ENCODE measurements at places on chromosomes 13 and 19.

- DNase-seq, result no peak
Measured at GRCh38 chr19:40778706-40779284, 748 bp downstream of the RAB4B start.

GRCh38 chr13:61277586-61278276 lies 137.9 kb downstream of the PCDH20 start:
- no peak for DNase-seq

DNA sequence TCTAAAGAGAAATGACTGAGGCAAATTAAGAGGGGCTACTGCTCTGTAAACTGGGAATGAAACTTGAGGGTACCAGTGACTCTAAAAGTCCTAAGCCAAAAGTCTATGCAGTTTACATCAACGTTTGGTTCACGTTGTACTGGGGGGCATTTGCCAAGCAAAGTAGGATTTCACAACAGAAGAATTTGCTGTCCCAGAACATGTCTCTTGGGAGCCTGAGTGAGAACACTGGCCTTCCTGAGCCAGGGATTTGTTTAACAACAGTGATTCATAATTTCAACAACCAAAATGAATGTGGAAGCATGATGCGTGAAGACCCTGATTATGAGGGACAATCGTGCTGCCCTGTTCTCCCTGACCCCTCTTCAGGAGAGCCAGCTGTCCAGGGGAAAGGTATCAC lies 178.0 kb downstream of the OXGR1 start:
- DNase-seq, result peak; percentile 55

DNA sequence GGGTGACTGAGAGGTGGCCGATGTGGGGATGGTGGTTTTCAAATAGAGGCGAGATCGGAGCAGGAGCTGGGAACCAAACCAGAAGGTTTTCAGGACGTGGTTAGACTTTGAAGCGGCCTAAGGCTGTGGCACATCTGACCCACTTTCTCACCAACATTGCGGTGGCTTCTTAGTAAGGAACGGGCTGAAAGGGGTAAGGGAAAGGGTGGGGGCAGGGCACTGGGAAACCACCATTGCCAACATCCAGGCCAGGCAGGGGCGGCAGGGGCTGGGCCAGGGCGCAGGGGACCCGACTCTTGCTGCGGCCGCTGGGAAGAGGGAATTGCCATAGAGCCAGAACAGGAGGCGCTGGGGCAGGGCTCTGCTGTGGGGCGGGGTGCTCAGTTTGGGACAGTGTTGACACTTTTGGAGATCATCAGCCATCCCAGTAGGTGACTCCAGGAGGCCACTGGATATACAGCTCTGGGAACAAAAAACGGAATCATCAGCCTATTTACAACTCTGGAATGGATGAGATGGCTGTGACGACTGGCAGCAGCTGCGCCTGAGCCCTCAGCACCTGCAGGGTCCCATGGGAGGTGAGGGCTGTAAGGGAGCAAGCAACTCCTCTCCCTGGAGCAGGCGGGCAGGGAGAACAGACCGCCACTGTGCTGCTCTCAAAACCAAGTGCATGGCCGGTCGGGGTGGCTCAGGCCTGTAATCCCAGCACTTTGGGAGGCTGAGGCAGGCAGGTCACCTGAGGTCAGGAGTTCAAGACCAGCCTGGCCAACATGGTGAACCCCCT lies 52.2 kb downstream of the IRS2 start:
- DNase-seq, result no peak

DNA sequence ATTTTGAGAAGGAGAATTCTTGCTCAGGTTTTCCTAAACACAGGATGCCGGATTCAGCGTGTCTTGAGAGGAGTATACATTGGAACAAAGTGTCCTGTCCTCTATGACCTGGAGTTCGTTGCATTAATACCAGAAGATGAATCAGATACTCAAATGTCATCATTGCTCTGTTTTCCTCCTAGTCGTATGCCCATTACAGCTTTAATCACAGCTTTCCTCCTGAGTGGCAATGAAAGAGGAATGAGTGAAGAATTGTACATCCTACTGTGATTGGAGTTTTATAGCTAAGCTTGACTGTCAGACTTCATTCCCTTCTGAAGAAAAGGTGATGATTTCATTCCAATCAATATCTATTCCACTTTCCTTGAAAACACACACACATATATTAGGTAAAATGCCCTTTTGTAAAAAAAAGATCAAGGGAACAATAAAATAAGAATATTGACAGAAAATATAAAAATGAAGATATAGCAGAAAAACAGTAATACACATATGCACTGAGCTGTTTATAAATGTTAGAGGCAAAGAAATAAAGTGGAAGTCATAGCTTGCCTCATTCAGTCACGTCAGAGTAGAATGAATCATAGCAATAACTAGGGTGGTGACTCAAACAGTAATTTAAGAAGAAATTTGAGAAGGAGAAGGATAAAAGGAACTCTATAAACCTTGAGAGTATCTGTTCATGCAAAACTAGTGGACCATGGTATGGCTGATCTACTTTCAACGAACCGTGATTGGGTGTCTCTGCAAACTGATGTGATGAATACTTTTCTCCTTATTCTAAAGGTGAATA lies 501.5 kb downstream of the SUCLA2 start:
- DNase-seq, result peak; percentile 82

- peak; percentile 67 for DNase-seq
Measured at GRCh38 chr19:32691952-32692726, 518 bp downstream of the NUDT19 start.

DNA sequence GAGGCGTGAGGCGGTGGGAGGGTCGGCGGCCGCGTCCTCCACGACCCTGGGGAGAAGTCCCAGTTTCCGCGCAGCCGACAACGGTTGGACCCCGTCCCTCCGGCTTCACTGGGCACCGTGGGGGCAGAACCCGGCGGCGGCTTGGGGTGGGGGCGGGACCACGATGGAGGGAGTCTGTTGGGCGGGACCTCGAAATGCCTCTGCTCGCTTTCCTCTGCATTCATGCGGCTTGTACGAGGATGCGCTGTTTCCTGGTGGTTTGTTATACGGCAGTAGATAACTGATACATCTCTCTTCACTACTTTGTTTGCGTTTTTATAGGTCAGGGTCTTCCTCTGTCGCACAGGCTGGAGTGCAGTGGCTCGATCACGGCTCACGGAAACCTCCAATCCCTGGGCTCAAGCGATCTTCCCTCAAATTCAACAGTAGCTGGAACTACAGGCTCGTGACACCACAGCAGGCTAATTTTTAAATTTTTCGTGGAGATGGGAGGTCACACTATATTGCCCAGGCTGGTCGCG lies 24.6 kb upstream of the ZNF846 start:
- no peak for DNase-seq

DNA sequence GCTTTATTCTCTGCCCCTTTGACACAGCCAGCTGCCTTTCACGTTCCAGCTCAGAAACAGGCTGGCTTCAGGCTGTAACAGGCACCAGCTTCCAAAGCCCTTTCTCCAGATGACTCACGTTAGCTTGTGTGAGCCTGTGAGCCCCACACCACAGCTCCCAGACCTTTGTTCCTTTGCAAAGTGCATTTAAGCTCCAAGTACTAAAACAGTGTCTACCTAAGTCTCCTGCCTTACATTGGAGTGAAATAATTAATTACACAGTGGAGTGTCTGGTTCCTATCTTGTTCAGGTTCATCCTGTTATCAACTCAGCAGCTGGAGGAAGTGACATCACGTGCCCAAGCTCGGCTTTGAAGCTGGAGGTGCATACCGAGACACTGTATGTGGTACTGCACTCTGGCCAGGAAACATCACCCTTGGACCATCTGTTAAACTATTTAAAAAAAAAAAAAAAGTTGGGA lies 475.8 kb downstream of the FOXO1 start:
- peak; percentile 78 for DNase-seq

- DNase-seq, result peak; percentile 13
Measured at GRCh38 chr13:105196052-105196451, 1339.4 kb downstream of the EFNB2 start.

DNA sequence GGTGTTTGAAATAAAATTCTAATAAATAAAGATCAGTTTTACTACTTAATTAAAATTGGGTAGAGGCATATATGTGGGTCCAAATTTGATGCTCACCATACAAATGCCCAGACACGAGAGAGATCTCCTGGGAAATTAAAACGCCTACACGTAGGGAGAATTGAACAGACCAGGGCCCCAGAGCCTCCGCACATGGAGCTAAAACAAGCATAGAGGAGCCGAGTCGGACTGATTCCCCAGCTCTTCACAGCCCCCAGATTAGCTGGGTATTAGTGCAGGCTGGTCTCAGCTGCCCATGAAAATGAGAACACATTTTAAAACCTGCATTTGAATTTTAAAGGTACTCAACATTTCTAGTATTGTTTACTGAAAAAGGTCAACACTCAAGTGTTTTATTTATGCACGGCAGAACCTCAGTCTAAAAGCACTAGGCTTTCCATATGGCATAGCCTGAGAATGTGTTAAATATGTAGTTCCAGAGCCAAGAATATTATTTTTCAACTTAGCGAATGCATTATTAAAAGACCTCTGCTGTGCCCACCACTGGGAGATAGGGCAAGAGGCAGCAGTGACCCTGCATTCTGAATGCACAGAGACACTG lies 344.8 kb downstream of the ENOX1 start:
- no peak for DNase-seq

DNA sequence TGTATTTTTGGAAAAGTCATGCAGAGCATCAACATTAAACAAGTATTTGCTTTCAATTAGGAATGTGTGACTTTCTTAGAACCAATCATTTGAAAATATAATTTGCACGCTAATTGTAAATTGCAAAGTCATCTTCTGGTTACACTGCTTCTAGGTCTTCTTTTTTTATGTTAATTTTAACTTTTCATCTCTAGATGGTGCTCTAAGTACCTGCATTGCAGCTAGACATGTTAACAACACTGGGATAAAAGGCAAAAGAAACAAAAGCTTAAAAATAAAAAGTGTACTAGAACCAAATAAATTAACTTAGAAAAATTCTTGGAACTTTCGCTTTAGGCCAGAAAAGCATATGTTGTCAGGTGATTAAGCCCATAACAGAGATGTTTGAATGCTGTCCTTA lies 2758.2 kb downstream of the PCDH9 start:
- DNase-seq, result peak; percentile 43

DNA sequence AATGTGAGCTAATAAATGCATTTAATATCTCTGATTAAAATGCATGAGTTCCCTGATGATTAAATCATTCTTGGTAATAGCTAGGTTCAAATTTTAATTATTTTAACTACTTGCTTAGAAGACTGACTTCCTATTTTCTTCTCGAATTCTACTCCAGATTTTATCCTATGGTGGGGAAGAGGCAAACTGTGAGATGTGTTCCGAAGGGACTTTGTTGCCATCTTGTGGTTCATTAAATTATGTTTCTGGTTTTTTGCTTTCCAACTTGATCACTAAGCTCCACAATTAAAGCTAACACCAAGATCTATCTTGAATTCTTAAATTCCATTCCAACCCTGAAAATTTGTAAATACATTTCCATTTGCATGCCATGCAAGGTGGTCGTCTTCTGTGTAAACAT lies 538.4 kb upstream of the PCDH20 start:
- DNase-seq, result peak; percentile 52

GRCh38 chr19:51354742-51355148 lies 11.4 kb downstream of the ETFB start:
- no peak for DNase-seq

DNA sequence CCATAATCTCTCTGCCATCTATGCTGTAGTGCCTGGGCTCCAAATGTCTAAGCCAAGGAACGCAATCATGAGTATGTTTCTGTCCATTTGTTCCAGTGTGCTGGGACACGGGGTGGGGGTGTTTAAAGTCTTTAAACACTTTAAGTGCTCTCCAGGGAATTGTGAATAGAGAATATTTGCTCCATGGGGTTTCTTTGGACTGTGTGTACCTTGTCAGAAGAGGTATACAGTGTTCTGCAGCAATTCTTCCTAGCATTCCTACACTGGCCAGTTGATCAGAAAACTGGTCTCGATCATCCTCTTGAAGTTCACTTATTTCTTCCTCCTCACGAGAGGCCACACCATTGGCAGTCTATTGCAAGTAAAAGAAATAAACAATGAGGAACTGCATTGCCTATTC lies 35.1 kb upstream of the EEF1AKMT1 start:
- no peak for DNase-seq

GRCh38 chr13:114264886-114265611 lies 16.4 kb upstream of the UPF3A start:
- DNase-seq, result no peak

DNA sequence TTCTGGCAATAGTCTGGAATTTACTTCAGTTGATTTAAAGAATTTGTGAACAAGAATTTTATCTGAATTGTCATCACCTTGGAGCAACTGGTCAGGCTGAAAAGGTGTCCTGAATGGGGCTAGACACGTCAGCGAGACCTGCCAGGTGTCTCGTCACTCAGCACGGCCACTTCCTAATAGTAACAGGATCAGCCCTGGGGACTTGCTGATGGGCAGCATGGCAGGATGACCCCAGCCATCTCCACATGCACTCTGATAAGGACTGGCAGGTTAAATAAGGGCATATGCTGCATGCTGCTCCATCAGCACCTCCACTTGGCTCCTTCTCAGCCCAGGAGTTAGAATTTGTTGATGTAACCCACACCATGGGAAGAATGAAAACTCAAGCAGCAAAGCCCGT lies 224.2 kb downstream of the FOXO1 start:
- no peak for DNase-seq

Measured in MCF 10A (cell line).